ENCODE measurements at places on chromosomes 7 and 10. TPM values are rescaled to one million over a fixed set of nuclear protein-coding genes. Genes with fewer than 3 reads are reported as not detected.
A peak's percentile ranks its signal among the peaks of the same experiment; 100 is the strongest.

DNA sequence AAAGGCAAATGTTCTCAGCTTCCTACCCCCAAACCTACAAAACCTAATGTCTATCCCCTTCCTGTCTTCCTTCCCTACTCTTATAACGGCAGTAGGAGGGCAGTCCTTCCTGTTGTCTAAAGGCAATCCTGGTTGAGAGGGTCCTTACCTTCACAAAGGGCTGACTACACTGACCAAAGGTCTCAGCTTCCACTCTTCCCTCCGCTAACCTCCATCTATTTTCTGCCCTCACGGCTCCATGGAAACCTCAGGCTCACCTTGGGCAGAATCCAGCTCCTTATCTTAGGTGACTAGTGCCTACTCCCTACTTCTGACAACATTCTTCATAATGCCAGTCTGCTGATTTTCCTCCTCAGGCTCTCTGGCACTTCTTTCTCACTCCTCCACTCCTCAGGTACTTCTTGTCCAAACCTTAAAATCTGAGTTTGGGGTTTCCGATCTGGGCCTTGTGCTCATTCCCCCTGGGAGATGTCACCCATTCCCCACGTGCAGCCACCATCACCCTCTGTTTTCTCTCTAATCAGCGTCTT is 542 bp downstream of the FBXL13 start:
- H3K36me3 ChIP-seq: no peaks in the 10 kb centered on the region
- peaks cover 13% of the 10 kb centered on the region for H3K4me1 ChIP-seq
- no peak for DNase-seq
- H3K4me3 ChIP-seq: peak overlapping the region; percentile 58
- H3K27ac ChIP-seq: peak overlapping the region; percentile 45

DNA sequence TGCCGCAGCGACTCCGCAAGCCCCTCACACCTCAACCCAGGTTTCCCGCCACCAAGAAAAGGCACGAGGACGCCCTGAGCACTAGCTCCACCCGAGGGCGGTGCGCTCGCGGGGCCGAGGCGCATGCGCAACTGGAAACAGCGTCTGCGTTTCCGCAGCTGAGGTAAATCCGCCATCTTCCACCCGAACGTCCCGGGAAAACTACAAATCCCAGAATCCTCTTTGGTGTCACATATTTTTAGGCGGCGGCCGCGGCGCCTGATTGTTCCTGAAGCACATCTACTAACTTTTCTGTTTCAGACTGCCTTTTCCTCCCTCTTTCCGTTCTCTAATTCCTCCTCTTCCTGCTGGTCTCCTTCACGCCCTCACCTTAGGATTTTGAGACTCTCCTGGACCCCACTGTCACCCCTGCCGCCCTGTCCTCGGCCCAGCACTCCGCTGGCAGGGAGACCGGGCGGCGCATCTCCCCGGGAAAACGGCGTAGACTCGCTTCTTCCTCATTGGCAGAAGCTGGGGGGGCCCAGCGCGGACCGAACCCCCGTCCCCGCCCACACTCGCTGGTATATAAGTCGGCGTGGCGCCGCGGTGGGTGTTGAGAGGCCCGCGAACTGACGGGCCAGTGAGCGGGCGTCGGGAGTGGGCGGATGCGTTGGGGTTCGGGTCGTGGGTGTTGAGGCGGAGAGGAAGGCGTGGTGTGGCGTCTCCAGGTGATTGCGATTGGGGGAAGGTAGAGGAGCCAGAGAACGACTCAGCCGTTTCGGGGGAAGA is at the start of gene ZCWPW1:
Gene ZCWPW1, minus strand, starts transcription at position 505 of the 768 bp plus-strand sequence. CDS start 8,054 bp downstream, outside the sequence.
- peak within 1 kb of the TSS; percentile 73 for H3K4me3 ChIP-seq
- peaks cover 31% of the 10 kb centered on the region for H3K4me1 ChIP-seq
- no peaks in the 10 kb centered on the region for H3K27me3 ChIP-seq

- DNase-seq: no peak
- H3K36me3 ChIP-seq: no peaks in the 10 kb centered on the region
- H3K27me3 ChIP-seq: no peaks in the 10 kb centered on the region
- no peak overlapping the region for H3K27ac ChIP-seq
- no peak overlapping the region for H3K4me3 ChIP-seq
These were observed 219.0 kb downstream of the GLRX3 start for GRCh38 chr10:130354976-130355795.

- no peaks in the 10 kb centered on the region for H3K27me3 ChIP-seq
- no peaks in the 10 kb centered on the region for H3K4me1 ChIP-seq
- H3K4me3 ChIP-seq: no peak overlapping the region
- no peak overlapping the region for H3K27ac ChIP-seq
These were observed 218.6 kb upstream of the TAC1 start for GRCh38 chr7:97513326-97513725.

DNA sequence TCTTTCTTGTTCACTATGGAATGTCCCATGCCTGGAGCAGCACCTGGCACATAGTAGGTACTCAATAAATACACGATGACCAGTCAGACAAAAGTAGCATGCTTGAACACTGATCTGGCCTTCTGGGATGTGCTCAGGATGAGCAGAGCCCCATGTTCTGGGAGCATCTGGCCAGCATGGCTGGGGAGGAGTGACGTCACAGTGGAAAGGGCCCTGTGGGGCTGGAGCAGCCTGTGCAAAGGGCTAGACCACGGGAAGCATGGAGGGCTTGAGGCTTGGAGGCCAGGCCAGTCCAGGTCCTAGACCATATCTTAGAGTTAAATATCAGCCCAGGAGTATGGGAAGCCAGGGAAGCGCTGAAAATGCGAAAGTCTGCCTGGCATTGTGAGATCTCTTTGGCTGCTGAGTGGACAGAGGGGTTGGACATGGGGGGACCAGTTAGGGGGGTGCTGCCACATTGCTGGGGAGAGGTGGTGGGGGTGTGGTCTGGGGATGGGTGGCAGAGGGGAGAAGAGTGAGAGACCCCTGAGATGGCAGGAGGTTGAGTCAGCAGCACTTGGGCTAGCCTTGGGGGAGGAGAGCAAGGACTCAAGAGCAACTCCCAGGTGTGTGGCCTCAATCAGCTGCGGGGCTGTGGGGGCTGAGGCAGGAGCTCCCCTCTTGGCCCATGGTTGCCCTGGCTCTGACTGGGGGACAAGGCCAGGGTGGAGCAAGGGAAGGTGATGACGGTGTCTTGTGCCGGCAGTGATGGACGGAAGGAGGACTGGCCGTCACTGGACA is 34.9 kb downstream of the ZCCHC24 start:
- H3K36me3 ChIP-seq: no peaks in the 10 kb centered on the region
- no peak overlapping the region for H3K27ac ChIP-seq
- no peak overlapping the region for H3K4me3 ChIP-seq
- H3K4me1 ChIP-seq: no peaks in the 10 kb centered on the region

GRCh38 chr7:128405471-128406313 is 4.1 kb downstream of the IMPDH1 start:
- DNase-seq: peak; percentile 76
- H3K4me1 ChIP-seq: peaks cover 21% of the 10 kb centered on the region
- H3K27me3 ChIP-seq: no peaks in the 10 kb centered on the region
- H3K27ac ChIP-seq: no peak overlapping the region

GRCh38 chr7:8141070-8141469 is 120.9 kb downstream of the ICA1 start:
- no peaks in the 10 kb centered on the region for H3K36me3 ChIP-seq
- H3K27me3 ChIP-seq: no peaks in the 10 kb centered on the region
- no peak for DNase-seq

DNA sequence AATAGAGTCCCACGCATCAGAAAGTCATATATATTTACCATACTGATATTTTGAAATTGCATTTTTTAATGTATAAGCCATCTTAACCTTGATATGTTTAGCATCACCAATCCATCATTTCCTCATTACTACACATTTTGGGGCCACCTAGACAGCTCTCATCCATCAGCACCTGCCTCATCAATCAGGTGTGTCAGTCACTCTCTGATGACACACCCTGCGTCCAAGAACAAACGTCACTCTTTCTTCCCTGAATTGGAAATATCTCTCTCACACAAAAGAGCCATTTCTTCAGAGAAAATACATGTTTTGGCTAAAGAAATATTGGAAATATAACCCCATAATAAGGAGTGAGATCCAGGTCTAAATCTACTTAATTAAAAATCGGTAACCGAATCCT is 38.9 kb upstream of the RSU1 start:
- no peak overlapping the region for H3K4me3 ChIP-seq
- H3K36me3 ChIP-seq: no peaks in the 10 kb centered on the region
- no peaks in the 10 kb centered on the region for H3K27me3 ChIP-seq
- DNase-seq: no peak

MYL10 gene
- total RNA-seq: not detected

VAX1 gene
- not detected for total RNA-seq

HOXA11 gene
- not detected for total RNA-seq

ADGRA1 gene
- total RNA-seq: not detected

FRG2B gene
- not detected for total RNA-seq
